ENCODE measurements at places on chromosomes 2 and 18. TPM values are rescaled to one million over a fixed set of nuclear protein-coding genes. Genes with fewer than 3 reads are reported as not detected.

The UGT1A3 gene
- total RNA-seq, result not detected

The ANKRD62 gene
- total RNA-seq, result not detected

The EPB41L3 gene
- total RNA-seq, result 39.6 TPM

The SKA1 gene
- total RNA-seq, result 10.7 TPM

The GATA6 gene
- total RNA-seq, result 1.4 TPM

The AOX1 gene
- total RNA-seq, result 90.5 TPM

The ZDBF2 gene
- 20.9 TPM for total RNA-seq
